ENCODE measurements at places on chromosomes 3 and 15. TPM values are rescaled to one million over a fixed set of nuclear protein-coding genes. Genes with fewer than 3 reads are reported as not detected.

- DNase-seq = no peak
These were observed 33.4 kb upstream of the INSYN1 start for GRCh38 chr15:73786538-73786937.

DNA sequence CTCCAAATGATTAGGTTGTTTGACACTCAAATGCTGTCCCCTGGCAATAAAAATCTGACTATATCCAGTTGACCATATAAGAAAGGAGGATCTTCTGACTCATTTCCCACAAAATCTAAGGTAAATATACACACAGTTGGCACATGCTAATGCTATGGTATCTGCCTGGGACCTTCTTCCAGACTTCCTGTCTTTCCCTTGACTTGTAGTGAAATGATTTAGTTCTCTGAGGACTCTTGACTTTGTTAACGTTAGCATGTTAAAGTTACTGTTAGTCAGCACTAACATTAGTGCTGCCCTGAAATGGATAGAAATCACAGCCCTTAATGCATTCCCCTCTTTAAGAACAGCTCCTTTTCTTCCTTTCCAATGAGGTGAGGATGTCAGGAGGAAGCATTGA lies 124.3 kb upstream of the LSAMP start:
- no peak for DNase-seq

- DNase-seq = no peak
These were observed 14.7 kb upstream of the RYR3 start for GRCh38 chr15:33296050-33296449.

GRCh38 chr3:8324747-8325146 lies 176.9 kb upstream of the LMCD1 start:
- peak; percentile 69 for DNase-seq

DNA sequence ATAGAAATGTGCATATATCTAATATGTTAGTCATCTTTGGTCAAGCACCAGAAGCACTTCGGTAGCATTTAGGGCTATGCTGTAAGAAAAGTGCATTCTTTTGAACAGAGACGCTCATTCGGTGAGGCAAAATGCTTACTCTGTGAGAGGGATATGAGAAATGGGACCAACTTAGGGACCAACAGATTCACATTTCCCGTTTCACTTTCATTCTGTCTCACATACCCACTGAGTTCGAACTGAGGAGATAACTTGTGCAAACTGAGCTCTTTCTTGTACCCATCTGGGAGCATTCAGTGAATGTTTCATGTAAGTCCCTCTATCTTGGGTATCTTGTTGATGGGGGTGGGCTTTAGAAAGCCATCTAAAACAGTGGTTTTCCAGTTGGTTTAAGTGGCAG lies 135.3 kb downstream of the FEZF2 start:
- DNase-seq = no peak

GRCh38 chr3:45112939-45113338 lies 33.2 kb downstream of the CDCP1 start:
- no peak for DNase-seq

DNA sequence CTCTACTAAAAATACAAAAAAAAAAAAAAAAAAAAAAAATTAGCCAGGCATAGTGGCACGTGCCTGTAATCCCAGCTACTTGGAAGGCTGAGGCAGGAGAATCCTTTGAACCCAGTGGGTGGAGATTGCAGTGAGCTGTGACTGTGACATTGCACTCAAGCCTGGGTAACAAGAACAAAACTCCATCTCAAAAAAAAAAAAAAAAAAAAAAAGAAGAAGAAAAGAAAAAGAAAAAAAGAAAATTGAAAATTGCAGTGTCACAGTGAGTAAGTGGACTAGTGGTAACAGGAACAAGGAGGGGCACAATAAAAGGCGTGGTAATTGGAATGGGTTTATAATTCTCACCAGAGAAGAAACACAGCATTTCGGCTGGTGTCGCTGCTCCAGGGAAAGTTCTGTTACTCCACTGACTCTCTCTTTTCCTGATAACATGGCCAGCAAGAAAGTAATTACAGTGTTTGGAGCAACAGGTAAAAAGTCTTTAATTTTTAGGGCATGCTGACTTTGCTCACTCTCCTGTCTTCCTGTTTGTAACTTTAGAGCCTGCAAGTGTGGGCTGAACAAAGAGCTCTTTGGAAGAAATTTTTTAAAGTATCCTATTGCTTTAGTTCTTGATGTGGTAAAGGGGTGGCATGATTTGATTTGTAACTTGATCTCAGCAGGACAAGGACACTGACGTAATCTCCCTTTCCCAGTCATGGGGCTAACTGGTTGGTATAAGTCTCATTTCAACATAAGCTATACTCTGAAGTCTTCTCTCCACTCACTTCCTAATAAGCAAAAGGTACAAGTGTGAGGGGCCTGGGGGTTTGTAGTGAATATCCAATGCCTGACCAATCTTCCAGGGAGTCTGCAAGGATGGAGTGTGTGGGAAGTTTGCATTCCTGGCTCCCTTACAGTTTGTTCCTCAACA lies 22.1 kb upstream of the TRA2B start:
- peak; percentile 92 for DNase-seq

GRCh38 chr15:52808441-52808840 lies 18.3 kb upstream of the ONECUT1 start:
- DNase-seq = peak; percentile 59

GRCh38 chr3:164174059-164174458 lies 904.2 kb downstream of the SI start:
- DNase-seq = peak; percentile 19

DNA sequence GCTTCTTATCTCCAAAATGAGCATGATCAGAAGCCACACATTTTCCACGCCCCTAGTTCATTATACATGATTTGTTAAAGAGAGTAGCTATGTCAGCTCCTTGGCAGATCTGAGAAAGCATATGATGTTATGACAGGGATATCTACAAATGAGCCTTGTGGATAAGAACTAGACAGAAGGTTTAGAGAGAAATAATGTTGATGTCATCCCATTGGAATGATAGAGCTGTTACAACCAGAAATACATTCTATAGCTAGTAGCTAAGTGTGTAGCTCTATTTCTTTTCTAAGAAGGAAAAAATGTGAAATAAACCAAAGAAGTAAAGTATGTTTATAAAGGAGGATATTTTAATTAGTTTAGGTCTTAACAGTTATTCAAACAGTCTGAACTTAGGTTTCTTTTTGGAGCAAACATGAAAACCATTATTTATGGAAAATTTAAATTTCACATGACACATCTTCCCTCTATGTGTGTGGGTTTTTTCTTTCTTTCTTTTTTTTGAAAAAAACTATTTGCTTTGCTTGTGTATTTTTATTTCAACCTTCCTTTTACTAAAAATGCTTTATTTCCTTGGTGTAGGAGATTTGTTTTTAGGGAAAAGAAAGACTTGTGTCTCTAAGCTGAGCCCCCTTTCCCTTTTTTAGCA lies 167.7 kb downstream of the GHSR start:
- DNase-seq = no peak

- no peak for DNase-seq
These were observed 83.1 kb downstream of the HMG20A start for GRCh38 chr15:77503764-77504163.

- no peak for DNase-seq
These were observed 72.9 kb downstream of the RPN1 start for GRCh38 chr3:128577711-128578110.

GRCh38 chr3:71413572-71413971 lies 170.0 kb downstream of the FOXP1 start:
- no peak for DNase-seq

DNA sequence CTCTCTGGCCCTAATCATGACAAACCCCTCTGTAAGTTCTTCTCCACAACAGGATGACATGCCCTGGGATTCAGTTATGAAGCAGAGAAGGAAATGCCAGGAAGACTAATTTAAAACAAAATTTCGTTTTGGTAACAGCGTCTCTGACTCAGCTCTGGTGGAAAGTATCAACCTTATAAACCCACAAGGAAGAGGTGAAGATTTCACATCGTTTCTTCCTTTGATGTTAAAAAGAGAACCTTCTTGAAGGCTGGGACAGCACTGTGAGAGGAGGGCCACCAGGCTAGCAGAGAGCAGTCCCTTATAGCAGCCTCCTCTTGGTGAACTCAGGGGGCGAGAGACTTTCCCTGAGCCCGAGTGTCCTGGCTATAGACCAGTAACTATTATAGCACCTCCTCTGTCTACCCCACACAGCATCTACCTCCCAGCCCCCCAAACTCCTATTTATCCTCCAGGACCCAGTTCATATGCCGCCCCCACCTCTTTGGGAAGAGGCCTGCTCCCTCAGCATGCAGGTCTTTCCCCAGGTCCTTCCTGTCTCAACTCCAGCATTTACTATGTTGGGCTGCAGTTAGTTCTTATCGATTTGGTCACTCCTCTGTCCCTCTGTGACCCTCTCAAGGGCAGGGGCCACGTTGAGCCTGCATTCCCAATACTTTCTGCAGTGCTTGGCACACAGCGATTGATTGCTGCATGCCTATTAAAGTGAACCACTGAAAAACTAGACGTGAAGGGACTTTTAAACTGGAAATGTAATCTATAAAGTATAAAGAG lies 321.5 kb upstream of the ICE2 start:
- no peak for DNase-seq

DNA sequence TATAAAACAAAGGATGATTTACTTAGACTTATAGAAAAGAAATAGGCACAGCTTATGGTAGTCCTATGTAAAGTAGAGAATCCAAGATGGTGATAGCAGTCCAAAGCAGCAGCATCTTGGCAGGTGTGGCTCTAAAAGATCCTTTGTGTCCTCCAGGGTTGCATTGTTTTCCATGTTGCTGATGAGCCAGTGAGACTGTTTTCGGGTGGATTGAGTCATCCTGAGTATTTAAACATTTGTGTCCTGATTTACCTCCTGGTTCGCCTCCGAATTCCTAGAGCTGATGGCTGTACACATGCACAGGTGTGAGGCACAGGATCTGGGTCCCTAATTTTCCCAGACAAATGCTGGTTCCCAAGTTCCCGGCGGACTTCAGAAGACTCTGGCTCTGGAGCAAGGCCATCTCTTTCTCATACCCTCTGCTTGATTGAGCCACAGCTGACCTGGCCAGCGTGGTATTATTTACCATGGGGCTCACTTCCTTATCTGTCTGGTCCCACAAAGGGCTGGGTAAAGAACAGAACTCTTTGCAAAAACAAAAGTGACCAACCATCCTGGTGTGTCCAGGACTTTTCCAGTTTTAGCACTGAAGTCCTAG lies 51.0 kb downstream of the ARNT2 start:
- DNase-seq = no peak

DNA sequence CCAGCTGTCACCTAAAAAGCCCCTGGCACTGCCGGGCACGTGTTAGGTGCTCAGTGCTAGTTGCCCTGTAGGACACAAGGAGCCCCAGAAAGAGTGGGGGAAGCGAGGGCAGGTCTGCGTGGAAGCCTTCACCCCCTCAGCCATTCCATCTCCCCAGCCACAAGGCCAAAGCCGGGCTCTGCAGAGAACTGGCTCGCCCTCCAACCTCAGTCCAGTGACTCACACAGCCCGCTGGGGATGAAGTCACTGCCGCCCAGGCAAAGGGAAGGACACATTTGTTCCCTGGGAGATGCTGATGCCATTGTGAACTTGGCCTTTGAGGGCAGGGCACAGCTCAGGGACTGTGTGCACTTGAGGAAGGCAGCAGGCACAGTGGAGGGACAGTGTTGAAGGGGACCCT lies 48.1 kb downstream of the IQSEC1 start:
- DNase-seq = no peak

The FOXL2NB gene
- total RNA-seq = not detected

The GOLGA8S gene
- not detected for total RNA-seq

The SPINT1 gene
- total RNA-seq = 0.32 TPM

The ADGRG7 gene
- total RNA-seq = not detected

The ECE2 gene
- total RNA-seq = not detected

The CCR2 gene
- total RNA-seq = not detected

The UNC13C gene
- total RNA-seq = not detected

The KLF15 gene
- 20.4 TPM for total RNA-seq

The GOLGA8T gene
- not detected for total RNA-seq

The AADACL2 gene
- not detected for total RNA-seq

The IGDCC3 gene
- total RNA-seq = 0.24 TPM

The GOLGA6B gene
- not detected for total RNA-seq

All from SK-MEL-5 (cell line).